ENCODE measurements at places on chromosomes 6 and 20.

- DNase-seq: no peak
Observed at GRCh38 chr20:11777387-11778205, 140.1 kb upstream of the BTBD3 start.

GRCh38 chr6:4895971-4896370, 107.9 kb downstream of the RPP40 start:
- no peak for DNase-seq

DNA sequence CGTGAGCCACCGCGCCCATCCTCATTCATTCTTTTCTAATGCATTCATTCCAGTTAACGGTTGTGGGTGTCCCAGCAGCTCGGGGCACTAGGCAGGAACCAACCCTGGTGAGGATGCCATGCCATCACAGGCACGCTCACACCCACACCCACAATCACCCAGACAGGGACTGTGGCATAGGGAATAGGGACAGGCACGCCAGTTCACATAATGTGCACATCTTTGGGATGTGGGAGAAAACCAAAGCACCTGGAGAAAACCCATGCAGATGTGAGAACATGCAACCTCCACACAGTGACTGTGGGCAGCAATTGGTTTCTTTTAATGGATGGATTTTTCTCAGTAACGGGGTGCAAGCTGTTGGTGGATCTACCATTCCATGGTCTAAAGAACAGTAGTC, 64.3 kb downstream of the IRF4 start:
- DNase-seq: no peak

GRCh38 chr6:558959-559358, 97.9 kb downstream of the HUS1B start:
- no peak for DNase-seq

- no peak for DNase-seq
Observed at GRCh38 chr20:4073852-4074741, 58.7 kb upstream of the RNF24 start.

DNA sequence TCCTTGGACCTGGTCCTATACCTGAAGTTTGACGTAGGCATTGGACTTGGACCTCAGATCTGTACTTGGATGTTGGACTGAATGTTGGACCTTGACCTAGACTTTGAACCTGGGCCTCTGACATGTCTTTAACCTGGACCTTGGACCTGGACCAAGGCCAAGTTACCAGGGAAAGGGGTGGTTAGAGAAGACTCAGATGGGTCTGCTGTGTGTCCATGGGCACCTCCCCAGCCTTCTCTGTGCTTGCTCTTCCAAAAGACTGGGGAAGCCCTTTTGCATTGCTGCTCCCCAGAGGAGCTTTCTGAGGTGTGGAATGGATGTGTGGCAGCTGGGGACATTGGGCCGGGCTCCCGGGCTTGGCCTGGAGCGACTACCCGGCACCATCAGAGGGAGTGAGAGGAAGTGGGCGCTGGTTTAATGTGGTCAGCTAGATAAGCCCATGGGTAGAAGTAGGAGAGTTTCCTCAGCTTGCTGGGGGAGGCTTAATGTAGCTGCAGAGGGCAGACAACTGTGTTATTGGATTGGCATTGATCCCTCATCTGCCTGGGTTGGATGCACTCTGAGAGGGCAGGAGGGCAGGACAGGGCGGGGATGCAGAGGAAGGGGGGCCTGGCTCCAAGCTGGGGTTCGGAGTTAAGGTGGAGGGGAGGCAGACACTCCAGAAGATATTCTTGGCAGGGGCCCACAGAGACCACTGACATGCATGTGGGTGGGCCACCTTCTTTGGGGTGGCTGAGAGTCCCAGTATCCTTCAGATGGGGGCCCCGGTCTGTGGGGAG, 4.2 kb downstream of the SCRT2 start:
- DNase-seq: no peak

GRCh38 chr20:8527998-8528723, 396.1 kb downstream of the PLCB1 start:
- DNase-seq: no peak
